Stimulated activated CD8-positive, alpha-beta memory T cell treated with anti-CD3 and anti-CD28 coated beads, Interleukin-4, amount 100 ng/mL, for 24 hours (primary cell): ENCODE measurements at places on chromosomes 4 and X.

GRCh38 chrX:13685126-13685763 is 3.7 kb upstream of the RAB9A start:
- DNase-seq = no peak

DNA sequence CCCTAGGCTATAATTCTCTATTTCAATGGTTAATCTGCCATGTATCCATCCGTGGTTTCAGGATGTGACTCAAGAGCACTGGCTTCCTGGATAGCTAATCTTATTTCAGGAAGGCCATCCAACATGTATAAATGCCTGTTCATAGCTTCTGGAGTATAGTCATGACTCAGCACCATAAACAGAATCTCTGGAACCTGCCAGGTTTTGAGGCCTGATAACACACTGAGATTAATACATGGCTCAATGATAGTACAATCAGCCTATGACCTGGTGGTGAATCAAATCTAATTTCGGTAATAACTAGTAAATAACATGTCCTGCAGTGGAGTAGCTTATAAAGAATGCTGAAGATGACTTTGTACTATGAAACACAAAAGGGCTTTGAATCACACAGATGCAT is 5.7 kb upstream of the IL13RA2 start:
- no peak for DNase-seq

GRCh38 chr4:124640022-124640730 is 72.4 kb downstream of the ANKRD50 start:
- DNase-seq = no peak

DNA sequence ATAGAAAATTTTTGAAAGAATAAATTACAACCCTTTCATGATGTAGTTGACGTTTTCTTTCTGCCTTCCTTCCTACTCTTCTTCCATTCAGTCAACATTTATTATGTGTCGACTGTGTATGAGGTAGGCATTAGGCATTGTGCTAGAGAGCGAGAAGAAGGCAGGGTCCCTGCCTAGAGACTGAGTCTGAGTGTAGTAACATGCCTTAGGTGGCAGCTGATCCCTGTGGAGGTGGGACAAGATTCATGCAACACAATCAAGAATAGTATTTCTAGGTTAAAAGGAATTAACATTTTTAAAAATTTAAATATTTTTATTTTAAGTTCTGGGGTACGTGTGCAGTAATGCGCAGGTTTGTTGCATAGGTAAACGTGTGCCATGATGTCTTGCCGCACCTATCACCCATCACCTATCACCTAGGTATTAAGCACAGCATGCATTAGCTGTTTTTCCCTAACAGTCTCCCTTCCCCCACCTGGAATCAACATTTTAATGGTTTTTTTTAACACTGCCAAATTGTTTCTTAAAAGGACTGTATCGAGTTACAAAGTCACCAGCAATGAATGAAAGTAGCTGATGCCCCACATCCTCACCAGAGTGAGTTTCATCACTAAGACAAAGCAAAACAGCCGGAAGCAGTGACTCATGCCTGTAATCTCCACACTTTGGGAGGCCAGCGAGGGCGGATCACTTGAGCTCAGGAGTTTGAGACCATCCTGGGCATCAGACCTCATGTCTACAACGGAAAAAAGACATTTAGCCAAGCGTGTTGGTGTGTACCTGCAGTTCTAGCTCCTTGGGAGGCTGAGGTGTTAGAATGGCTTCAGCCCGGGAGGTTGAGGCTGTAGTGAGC is 84.0 kb downstream of the WWC2 start:
- peak; percentile 2 for DNase-seq

DNA sequence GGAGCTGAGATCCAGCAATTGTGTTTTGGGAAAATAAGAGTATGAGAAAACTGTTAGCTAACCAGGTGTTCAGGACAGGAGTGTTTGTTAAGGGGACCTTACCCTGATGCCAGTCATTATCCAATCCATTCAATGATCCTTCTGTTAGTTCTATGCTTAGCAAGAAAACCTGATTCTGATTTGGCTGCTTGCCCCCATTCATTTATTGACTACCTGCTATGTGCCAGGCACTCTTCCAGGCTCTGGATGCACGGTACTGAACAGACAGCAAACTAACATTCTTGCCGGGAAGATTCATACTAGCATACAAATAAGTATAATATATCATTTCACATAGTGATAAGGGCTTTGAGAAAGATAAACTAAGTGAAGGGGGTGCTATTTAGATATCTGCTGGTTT is 1.0 kb upstream of the MECP2 start:
- no peak for DNase-seq

DNA sequence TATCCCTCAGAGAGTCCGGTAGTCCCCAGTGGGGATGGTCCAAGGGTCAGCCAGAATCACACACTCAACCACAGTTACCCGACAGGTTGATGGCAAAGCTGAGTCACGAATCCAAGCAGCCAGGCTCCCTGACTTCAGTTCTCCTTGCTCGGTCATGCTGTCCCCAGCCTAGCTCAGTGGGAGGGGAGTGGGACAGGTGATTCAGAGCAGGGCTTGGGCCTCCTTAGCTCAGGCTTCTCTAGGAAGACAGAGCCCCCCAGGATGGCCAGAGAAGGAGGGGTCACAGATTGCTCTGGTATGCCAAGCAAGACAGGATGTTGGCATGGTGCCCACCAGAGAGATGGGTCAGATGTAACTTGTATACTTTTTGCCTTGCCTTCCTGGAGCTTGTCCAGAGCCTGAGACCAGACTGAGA is 66.5 kb downstream of the EFNB1 start:
- DNase-seq = no peak

GRCh38 chr4:11724731-11725130 is 296.0 kb upstream of the HS3ST1 start:
- DNase-seq = no peak
